ENCODE measurements at places on chromosomes 5 and 9. TPM values are rescaled to one million over a fixed set of nuclear protein-coding genes. Genes with fewer than 3 reads are reported as not detected.

DNA sequence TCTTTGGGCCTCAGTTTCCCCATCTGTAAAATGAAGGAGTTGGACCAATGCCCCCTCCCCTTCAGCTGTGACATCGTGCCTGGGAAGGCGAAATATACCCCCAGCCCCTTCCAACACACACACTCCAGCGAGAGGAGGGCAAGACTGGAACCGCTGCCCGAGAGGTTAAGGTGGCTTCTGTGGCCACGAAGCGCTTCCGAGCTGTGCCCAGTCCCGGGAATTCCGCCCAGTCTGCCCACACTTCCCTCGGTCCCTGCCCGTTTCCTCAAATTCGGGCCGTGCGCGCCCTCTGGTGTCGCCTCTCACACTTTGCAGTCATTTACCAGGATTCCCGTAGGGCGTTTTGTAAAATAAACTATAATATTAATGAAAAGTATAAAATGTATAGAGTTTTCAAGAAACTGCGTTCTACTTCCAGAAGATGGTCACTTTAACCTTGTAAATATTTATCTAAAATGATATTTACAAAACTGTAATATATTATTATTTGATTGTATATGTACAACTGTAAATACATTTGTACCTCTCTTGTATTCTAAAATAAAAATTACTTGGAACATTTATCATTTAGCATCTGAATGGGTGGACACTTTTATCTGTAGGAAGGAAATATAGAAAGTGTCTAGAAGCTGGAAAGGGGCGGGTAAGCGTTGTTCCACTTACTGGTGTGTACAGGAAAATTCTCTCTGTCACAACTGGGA is 11.0 kb upstream of the EXOSC2 start:
- DNase-seq, result no peak

GRCh38 chr9:93659044-93659836 is 82.9 kb downstream of the PHF2 start:
- DNase-seq, result peak; percentile 72

GRCh38 chr9:34518110-34518616 is 4.6 kb downstream of the ENHO start:
- DNase-seq, result peak; percentile 77

GRCh38 chr5:29662876-29663275 is 1530.6 kb upstream of the CDH6 start:
- DNase-seq, result no peak

DNA sequence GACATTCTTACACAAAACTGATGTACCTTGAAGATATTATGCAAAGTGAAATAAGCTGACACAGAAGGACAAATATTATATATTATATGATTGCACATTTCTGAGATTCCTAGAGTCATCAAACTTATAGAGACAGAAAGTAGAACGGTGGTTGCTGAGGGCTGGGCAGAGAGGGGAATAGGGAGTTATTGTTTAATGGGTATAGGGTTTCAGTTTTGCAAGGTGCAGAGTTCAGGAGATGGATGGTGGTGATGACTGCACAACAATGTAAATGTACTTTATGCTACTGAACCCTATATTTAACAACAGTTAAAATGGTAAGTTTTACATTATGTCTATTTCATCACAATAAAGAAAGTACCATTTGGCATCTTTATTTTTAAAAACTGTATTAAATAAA is 315.8 kb upstream of the POU5F2 start:
- DNase-seq, result no peak

DNA sequence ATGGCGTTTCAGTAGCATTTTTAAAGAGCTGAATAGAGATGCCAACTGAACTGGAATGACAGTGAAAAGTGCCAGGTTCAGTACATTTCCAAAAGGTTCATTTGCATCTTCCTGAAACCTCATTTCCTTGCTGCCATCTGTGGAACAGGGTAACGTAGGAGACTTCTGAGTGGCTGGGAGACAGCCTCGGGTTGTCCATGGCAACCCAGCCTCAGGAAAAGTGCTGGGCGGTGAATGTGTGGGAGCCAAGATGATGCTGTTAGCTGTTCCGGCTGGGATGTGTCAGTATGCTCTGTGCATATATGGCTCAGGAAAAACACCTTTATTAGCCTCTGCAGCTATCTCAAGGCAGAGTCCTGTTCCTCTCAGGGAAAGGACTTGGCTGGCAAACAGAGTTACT is 87.5 kb downstream of the KLHL3 start:
- DNase-seq, result no peak

- no peak for DNase-seq
Observed at GRCh38 chr5:114363837-114364236, 2.0 kb downstream of the KCNN2 start.

DNA sequence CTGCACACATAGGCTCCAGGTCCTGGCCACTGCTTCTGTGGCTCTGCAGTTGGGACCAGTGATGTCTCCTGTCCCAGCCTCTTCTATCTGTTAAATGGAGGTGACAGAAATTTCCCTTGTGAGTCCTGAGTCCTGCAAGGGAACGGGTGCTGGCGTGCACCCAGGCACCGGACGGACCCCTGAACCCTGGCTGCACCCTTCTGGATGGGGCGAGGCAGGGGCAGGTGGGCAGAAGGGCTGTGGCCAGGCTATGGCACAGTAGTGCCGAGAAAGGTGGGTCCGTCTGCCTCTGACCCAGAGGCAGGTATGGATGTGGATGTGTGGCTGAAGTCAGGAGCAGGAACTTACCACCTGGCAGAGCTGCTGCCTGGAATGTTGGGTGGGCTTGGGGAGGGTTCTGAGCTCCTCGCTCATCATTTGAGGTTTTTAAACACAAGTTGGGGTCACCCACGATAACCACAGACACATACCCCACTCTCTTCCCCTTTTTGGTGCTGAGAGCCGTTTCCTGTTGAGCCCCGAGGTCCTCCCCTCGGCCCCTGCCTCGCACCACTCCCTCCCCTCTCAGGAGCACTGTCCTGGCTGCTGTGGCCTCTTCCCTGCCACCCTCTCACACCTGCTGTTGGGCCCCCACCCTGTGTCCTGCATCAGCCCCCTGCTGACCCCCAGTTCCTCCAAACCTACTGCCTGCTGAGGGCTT is 82.0 kb downstream of the COL5A1 start:
- no peak for DNase-seq

GRCh38 chr9:115628426-115628825 is 510.5 kb upstream of the TNC start:
- DNase-seq, result no peak

- DNase-seq, result no peak
Observed at GRCh38 chr5:133967698-133968203, 674 bp downstream of the C5orf15 start.

GRCh38 chr9:35598866-35599590 is 6.0 kb upstream of the TESK1 start:
- no peak for DNase-seq

DNA sequence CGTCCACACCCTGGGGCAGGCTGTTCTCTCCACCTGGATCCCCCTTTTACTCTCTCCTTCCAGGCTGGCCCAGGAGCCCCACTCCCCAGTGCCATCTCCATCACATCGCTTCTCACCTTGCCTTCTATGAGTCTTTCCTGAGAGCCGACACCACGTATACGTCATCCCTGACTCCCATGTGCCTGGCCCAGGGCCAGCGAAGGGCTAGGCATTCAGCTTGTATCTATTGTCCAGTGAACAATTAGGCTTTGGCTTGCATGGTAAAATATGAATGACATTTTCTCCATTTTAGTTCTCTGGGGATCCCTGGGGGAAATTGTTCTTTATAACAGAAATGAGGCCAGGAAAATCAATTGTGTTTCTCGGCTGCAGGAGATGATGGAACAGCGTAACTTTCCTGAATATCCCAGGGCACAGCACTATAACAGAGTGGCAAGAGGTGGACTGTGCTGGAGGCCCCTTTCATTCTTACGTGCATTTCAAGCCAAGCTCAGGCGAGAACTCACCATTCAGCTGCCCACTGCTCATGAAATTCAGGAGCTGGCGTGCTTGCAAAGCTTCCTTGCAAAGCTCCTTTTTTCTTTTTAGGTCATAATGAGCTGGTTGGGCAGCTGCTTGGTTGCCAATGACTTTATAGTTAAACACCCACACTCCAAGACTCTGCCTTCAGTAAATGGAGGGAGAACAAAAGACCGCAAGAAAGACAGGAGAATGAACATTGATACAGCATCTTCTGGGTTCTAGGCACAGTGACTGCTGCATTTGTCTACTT is 37.7 kb downstream of the NSG2 start:
- no peak for DNase-seq

DNA sequence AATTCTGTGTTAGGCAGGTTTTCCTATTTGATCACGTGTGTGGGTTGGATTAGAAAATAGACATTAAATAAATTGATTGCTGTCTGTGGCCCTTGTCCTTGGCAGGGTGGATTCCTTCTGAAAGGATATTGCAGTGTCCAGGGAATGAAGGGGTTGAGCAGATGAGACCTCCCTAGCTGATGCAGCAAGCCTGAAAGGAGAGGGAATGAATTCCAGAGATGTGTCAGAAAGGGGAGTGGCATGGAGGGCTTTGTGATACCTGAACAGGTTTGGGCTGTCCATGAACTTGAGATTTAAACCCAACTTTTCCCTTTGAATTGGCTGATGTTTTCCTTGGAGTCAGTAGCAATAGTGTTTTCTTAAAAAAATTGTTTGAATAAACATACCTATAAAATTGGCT is 66.8 kb downstream of the ADCY2 start:
- no peak for DNase-seq

DNA sequence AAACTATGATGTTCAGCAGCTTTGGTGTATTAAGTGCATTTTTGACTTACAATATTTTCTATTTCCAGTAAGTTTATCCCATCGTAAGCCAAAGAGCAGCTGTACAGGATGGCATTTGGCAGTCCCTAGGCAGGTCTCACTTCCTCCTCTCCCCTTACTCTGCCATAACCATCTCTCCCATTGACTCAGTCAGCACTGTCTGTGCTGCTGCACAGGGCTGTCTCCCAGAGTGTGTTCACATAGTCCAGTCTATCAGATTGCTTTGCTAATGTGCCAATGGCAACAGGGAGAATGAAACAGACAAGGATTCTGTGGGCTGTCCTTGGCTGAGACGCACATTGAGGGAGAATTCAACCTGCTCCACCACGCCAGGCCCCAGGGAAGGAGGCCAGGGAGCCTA is 47.0 kb upstream of the CAST start:
- no peak for DNase-seq

- DNase-seq, result no peak
Observed at GRCh38 chr9:136996361-136997292, at the start of gene CLIC3. Gene CLIC3 (minus strand): TSS chr9:136996568. CDS start chr9:136996543, 25 bp downstream.

GRCh38 chr5:76219636-76220035 is 136.5 kb downstream of the SV2C start:
- no peak for DNase-seq

LCN1 gene
- total RNA-seq, result 2.3 TPM

BTNL8 gene
- total RNA-seq, result 0.96 TPM

EDIL3 gene
- 3.7 TPM for total RNA-seq

INVS gene
- total RNA-seq, result 22.4 TPM

FOXD4L4 gene
- total RNA-seq, result not detected

SELENOP gene
- total RNA-seq, result 807 TPM

TEX48 gene
- total RNA-seq, result not detected

CCL27 gene
- total RNA-seq, result not detected

SHOC1 gene
- not detected for total RNA-seq

TJP2 gene
- total RNA-seq, result 105 TPM

ZCCHC9 gene
- total RNA-seq, result 23.5 TPM
